T-helper 1 cell (primary cell): ENCODE measurements at places on chromosomes 11 and 22.
A peak's percentile ranks its signal among the peaks of the same experiment; 100 is the strongest.

GRCh38 chr11:66835768-66836405 lies 7.4 kb upstream of the RCE1 start:
- no peak for DNase-seq

GRCh38 chr11:102420547-102420946 lies 32.0 kb downstream of the TMEM123 start:
- DNase-seq = no peak

DNA sequence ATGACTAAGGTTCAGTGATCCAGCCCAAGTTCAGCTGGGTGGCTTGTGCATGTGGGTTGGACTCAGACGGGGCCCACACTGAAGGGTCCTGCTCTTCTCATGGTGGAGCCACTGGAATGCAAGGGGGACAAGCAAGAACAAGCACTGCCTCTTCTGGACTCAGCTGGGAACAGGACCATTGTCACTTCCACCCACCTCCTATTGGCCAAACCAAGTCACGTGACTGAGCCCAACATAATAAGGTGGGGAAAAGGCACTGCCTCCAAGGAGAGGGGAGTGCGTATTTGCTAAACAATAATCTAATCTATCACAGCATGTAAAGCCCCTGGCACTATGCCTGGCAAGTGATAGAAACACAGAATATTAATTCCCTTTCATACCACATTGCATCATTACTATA lies 87.1 kb downstream of the CHST1 start:
- no peak for DNase-seq

DNA sequence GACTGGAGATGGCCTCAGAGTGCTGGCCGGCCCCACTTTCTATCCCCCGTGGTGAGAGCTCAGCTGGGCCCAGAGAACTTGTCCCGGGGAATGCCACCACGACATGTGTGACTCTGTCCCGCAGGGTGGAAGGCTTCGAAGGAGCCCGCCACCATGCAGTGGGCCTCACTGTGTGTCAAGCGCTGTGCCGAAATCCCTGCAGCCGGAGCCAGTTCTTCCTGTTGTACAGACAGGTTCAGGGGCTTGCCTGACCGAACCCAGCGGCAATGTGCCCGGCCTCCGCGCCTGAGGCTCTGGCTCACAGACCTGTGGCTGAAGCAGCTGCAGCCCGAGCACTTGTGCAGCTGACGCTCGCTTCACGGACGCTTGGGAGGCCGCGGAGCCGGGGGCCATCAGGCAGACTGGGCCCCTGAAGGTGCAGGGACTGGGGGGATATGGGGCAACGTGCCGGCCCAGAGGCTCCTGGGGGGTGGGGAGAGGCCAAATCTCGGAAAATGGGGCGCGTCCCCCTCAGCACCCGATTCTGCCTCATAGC lies 650 bp downstream of the PPM1F start:
- no peak for DNase-seq

- DNase-seq = no peak
Measured at GRCh38 chr22:27157666-27158370, 500.4 kb downstream of the MIAT start.

GRCh38 chr11:9711454-9712307 lies 47.8 kb downstream of the SWAP70 start:
- no peak for DNase-seq

GRCh38 chr22:39920134-39920743 lies 19.4 kb downstream of the GRAP2 start:
- peak; percentile 50 for DNase-seq

DNA sequence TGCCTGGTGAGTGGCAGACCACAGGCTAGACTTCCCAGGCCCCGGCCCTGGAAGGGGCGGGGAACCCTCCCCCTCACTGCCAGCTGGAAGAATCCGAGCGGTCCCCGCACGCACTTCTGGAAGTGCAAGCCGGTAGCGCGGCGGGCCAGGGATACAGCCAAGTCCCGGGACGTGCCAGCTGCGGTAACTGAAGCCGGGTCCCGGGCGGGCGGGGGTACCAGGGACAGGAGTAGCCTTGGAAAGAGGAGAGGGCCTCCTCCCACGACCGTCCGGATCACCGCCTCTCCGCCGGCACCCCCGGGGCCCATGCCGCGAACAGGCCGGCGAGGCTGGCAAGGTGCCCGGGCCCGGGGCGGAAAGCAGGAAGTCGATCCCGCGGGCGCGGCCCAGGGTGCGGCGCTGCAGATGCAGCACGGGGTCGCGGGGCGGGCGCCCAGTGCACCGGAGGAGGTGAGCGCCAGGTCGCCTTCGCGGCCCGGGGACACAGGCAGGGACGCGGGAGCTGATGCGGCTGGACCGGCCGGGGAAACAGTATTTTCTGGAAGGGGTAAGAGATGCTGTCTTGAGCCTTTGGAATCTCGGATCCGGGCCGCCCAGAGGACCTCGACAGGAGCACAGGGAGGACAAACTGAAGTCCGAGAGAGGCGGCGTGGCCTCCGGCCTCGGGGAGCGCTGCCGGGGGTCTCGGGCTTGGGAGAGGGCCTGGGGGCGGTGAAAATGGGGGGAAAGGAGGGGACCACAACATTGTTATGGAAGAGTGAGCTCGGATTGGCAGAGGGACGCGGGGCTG lies 783 bp upstream of the SLC35C1 start:
- DNase-seq = peak; percentile 57

GRCh38 chr11:93491973-93492372 lies 51.2 kb downstream of the SMCO4 start:
- no peak for DNase-seq

- no peak for DNase-seq
Measured at GRCh38 chr11:14118072-14118471, 155.5 kb downstream of the SPON1 start.

GRCh38 chr22:21849489-21849888 lies 18.0 kb downstream of the MAPK1 start:
- no peak for DNase-seq

DNA sequence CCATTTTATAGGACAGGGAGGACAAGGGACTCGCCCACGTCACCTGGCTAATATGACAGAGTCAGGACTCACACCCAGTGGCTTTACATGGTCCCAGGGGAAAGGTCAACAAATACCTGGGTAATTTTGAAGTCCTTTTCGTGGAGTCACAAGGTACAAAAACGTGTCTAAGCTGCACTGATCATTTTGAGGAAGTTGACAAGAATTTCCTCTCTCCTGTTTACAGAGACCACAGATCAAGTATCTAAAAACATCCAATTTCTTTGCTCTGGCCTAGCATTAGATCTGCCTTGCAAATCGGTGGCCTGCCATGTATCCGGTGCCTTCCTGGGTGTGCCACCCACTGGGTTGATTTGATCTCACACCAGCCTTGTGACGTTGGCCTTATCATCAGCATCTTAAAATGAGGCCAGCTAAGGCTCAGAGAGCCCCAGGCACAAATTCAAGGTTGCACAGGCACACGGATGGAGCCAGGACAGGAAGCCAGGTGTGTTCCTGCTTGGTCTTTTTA lies 17.6 kb downstream of the GDPD5 start:
- peak; percentile 22 for DNase-seq
